ENCODE measurements at places on chromosomes 5 and 9.
A peak's percentile ranks its signal among the peaks of the same experiment; 100 is the strongest.

DNA sequence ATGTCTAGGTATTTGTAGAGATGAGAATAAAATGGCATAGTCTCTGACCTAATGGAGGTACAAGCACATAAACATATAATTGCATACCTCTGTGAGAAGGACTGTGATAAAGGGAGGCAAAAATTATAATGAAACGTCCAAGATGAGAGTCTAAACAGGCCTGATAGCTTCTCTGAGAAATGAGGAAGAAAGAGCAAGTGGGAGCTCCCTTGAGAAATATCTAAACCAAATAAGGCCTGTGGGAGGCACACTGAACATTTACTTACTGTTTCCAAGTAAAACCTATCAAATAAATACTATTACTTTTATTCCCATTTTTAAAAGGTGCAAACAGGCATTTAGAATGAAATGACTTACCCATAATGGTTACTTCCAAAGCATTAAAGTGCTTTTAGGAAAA is 125.6 kb upstream of the PAPPA start:
- DNase-seq = no peak

GRCh38 chr5:145920542-145921210 is 15.7 kb upstream of the SH3RF2 start:
- no peak for DNase-seq

DNA sequence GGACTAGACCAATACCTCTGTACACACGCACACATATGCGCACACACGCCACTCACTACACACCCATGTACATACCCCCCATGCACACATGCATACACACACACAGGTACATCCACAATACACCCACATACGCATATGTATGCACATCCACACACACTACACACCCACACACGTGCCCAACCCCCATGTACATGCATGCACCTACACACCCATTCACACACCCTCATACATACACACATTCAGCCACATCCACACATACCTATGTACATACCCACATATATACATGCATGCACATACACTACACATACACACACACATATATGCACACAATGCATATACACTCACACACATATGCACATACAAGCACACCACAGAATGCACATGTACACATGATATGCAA is 107.1 kb downstream of the GADD45G start:
- DNase-seq = no peak

DNA sequence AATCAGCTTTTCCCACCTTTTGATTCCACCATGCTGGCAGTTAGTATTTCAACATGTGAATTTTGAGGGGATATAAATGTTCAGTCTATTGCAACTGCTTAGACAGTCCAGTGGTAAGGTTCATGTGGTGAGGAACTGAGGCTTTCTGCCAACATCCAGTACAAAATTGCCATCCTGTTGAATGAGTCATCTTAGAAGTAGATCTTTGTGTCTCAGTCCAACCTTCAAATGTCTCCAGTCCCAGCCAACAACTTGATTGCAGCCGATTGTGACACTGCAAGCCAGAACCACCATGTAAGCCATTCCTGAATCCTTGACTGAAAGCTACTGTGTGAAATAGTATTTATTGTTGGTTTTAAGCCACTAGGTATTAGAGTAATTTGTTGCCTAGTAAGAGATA is 331.5 kb upstream of the GRIN3A start:
- DNase-seq = no peak

- peak; percentile 24 for DNase-seq
Observed at GRCh38 chr5:84430863-84431663, 46.4 kb upstream of the EDIL3 start.

DNA sequence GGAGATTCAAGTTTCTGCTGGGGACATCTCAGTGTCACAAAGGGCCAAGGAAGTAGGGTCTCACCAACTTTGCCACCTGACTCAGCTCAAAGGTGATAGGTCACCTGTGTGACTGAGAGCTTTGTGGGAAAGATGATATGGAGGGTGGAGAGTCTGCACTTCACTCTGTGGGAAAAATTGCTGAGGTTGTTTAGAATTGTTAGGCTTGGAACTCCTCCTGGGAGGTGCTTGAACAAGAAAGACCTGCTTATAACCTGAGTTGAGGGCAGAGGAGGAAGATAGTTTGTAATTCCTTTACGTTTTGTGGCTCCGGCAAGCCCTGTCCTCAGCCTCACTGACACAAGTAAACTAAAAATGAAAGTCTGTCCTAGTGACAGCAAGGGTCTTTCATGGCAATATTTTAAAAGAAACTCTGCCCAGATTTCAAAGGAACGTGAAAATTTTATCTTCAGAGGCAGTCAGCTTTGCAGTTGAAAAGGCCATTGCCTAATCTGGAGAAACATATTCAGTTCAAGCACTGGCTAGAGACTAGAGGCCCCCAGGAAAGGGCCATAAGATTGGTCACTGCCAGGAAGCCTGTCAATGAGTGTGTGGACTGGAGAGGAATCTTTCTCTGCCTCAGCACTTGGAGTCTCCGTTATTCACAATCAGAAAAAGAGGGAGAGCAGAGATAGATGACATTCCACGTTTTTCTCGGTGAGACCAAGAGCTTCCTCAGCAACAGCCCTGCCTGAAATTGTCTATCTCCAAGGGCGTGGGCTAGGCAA is 23.2 kb downstream of the PCDHAC2 start:
- DNase-seq = no peak

- DNase-seq = no peak
Observed at GRCh38 chr5:110663525-110663924, 62.9 kb downstream of the TMEM232 start.

Measured in NCI-H82 (cell line).